ENCODE measurements at places on chromosomes 11 and 22.

DNA sequence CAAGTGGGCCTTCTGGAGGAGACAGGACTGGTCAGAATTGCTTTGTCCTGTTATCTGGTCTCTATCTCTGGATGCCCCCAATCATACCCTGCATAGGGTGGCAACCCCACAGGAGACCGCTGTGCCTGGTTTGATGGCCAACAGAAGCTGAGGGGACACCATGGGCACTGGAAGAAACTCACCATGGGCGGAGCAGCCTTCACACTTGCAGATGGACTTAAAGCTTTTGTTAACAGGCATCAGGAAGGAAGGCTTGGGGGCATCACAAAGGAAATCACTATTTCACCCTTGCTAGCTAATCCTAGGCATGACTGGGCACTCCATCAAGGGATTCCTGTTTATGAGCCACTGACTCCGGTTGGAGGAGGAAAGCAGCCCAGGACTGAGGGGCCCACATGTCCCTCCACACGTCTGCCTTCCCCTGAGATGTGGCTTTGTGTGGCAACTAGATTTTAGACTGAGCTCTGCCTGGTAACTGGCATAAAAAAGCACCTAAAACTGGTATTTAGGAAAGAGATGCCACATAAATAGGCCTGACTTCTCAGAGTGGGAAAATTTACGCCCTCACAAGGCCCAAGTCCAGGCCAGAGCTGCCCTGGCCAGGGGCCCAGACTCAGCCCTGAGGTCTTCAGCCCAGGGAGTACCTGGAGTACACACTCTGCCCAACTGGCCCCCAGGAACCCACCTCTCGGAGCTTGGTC, 57.0 kb upstream of the LYVE1 start:
- no peak for DNase-seq

GRCh38 chr11:15471048-15471894, 356.5 kb downstream of the INSC start:
- DNase-seq: no peak

DNA sequence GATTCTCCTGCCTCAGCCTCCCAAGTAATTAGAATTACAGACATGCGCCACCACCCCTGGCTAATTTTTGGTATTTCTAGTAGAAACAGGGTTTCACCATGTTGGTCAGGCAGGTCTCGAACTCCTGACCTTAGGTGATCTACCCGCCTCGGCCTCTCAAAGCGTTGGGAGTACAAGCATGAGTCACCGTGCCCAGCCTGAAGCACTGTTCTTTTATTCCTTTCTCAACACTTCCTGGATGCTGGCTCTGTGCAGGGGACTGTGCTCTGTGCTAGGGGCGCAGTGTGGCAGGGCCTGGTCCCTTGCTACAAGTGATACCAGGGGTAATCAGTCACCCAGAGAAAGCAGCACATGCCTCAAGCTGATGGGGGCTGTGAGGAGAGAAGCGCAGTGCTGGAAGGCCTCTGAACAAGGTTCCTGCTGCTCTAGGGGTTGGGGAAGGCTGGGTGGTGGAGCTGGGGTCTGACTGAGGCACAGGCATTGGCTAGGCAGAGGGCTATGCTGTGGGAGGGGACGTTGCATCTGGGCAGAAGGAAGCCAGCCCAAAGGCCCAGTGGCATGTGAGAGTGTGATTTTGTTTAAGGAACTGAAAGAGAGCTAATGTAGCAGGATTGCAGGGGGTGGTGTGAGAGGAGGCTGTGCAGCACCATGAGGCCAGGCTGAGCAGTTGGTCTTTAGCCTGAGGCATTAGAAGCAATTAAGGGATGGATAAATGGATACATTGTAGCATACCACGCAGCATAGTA, 42.5 kb downstream of the CABIN1 start:
- DNase-seq: no peak

DNA sequence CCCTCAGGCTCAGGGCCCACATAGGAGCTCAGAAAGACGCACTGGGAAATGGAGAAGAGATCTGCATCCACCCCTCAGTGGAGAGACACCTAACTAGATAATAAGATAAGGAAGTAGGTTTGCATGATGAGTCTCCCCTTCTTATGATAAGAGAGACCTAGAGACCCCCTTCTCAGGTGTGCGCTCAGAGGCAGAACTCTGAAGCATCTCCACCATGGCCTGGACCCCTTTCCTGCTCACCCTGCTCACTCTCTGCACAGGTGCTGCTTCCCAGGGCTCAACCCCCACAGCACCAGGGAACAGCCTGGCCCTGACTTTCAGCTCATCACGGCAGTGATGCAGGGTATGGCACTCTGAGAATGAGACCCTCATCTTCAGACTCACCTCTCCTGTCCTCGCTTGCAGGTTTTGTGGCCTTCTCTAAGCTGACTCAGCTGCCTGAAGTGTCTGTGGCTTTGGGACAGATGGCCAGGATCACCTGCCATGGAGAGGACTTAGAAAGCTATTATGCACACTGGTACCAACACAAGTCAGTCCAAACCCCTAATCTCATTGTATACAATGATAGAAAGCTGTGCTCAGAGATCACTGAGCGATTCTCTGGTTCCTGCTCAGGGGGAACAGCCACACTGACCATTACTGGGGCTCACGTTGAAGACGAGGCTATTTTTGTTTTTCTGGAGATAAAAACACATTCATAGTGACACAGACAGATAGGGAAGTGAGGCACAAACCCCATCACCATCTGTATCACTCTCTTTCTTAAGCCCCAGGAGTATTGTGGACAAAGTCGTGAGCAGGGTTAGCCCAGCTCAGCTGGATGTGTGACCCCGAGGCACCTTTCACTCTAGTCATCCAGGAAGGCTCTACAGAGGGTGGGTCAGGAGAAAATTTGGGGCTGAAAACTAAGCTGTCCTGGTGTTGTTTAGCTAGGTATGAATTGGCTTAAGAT, 29.7 kb upstream of the IGLL5 start:
- no peak for DNase-seq

- DNase-seq: no peak
These were observed 4.1 kb upstream of the ARHGAP20 start for GRCh38 chr11:110716361-110716760.

- DNase-seq: no peak
These were observed 89.9 kb downstream of the FAT3 start for GRCh38 chr11:92314499-92314898.

DNA sequence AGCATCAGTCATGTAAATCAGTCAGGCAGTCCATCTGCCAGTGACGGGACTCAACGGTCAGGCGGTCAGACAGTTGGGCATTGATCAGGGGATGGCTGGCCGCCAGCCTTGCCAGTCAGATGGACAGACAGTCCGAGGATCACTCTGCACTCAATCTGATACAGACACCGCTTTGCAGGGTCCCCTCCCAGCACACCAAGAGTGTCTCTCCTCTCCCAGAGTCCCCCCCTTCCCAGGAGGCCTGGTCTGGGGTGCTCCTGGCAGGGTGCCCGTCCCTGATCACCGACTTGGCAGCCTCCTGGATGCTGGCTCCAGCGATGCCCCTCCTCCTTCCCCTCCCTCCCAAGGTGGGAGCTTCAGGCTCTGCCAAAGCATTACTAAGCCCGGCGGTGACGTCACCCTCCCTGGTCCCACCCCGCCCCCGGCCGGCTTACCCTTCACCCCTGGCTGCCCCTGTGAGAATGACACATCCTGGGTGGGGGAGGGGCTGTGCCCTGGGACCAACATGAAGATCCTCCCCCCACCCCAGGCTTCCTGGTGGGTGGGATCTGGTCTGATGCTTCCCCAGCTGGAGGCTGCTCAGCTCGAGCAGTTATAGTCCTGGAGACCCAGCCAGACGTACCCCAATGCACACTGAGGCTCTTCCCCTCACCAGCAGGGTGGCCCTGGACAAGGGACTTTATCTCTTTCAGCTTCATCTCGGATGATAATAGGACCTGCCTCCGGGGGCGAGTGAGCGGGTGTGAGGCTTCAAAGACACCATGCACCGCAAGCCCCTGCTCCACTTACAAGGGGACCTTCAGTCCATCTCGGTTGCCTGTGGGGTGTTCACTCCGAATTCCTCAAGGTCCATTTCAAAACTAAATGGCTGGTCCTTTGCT, 69.2 kb downstream of the CD82 start:
- no peak for DNase-seq

- no peak for DNase-seq
These were observed 156.4 kb upstream of the NARS2 start for GRCh38 chr11:78731027-78731426.

DNA sequence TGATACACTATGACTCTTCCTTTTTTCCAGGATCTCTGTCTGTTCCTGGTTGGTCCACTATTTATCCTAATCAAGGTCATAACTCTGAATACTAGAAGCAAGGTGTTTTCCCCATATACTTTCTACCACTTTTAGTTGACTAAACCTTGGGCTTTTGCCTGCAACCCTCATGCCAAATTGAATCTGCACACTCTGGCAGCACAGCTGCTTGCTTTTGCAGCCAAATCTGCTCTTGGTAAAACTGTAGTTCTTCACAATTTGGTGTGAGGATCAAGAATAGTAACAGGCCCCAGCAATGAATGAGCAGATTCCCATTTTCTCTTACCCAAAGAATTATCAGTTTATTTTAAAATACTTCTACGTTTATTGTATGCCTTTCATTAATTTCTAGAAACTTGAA, 586.5 kb upstream of the CNTN5 start:
- no peak for DNase-seq

DNA sequence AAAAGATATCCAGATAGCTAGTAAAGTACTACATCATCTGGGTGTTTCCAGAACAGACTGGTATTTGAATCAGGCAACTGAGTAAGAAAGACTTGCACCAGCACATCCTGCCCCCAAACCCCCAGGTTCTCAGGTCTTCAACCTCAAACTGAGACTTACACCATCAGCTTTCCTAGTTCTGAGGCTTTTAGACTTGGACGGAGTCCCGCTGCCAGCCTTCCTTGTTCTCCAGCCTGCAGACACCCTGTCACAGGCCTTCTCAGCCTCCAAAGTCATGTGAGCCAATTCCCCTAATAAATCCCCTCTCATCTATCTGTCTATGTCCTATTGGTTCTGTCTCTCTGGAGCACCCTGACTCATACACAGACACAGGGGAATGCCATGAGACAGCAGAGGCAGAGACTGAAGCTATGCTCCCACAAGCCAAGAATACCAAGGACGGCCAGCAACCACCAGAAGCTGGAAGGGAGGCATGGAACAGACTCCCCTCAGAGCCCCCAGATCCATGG, 10.9 kb downstream of the SMCO4 start:
- no peak for DNase-seq

- no peak for DNase-seq
These were observed 13.2 kb downstream of the DCUN1D5 start for GRCh38 chr11:103078710-103079109.

DNA sequence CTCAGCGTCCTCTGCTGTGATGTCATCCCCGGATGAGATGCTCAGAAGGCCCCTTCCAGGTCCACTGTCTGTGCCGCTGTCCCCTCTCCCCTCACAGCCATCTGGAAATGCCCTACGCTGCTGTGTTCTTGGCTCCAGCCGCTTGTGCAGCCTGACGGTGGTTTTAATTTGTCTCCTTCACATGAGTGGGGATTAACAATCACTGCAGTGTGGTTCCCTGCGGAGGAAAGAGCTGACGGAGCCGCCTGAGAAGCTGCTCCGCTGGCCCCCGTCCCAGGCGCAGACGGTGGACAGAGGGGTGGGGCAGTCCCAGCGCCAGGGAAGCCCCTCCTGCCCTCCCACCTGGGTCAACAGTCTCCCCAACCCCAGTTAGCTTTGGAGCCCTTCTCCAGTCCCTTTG, 67.5 kb upstream of the PHF21B start:
- DNase-seq: no peak

- DNase-seq: no peak
These were observed 11.3 kb downstream of the IFT27 start for GRCh38 chr22:36764641-36765040.

GRCh38 chr11:3665336-3666022, 5.7 kb downstream of the CHRNA10 start:
- DNase-seq: no peak

- DNase-seq: no peak
These were observed 132.1 kb upstream of the TTC12 start for GRCh38 chr11:113182288-113182687.
